Fibroblast of skin of right biceps (primary cell): ENCODE measurements at places on chromosomes 5 and 9.

DNA sequence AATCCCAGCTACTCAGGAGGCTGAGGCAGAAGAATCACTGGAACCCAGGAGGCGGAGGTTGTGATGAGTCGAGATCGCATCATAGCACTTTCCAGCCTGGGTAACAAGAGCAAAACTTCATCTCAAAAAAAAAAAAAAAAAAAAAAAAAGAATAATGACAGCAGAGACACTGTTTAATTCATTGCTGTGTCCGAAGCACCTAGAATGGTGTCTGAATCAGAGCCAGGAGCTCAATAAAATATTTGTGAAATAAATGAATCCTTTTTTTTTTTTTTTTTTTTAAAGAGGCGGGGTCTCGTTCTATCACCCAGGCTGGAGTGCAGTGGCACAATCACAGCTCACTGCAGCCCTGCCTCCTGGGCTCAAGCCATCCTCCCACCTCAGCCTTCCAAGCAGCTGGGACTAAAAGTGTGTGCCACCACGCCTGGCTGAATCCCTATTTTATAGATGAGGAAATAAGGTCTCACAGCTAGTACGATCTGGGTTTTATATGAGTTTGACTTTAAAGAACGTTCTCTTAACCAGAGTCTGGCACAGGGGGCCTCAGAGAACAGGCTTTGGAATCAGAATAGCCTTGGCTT, 47.8 kb downstream of the THOC3 start:
- DNase-seq: peak; percentile 81

GRCh38 chr5:9316733-9317132, 229.1 kb downstream of the SEMA5A start:
- DNase-seq: no peak

- no peak for DNase-seq
Observed at GRCh38 chr5:141646026-141646425, 5.2 kb downstream of the FCHSD1 start.

GRCh38 chr5:80959768-80960442, at the start of gene RASGRF2:
TSS of gene RASGRF2 (plus strand) at chr5:80960363. CDS start at chr5:80960739, 376 bp downstream.
- DNase-seq: peak; percentile 9

GRCh38 chr9:133740911-133741310, 2.8 kb upstream of the SARDH start:
- DNase-seq: no peak

DNA sequence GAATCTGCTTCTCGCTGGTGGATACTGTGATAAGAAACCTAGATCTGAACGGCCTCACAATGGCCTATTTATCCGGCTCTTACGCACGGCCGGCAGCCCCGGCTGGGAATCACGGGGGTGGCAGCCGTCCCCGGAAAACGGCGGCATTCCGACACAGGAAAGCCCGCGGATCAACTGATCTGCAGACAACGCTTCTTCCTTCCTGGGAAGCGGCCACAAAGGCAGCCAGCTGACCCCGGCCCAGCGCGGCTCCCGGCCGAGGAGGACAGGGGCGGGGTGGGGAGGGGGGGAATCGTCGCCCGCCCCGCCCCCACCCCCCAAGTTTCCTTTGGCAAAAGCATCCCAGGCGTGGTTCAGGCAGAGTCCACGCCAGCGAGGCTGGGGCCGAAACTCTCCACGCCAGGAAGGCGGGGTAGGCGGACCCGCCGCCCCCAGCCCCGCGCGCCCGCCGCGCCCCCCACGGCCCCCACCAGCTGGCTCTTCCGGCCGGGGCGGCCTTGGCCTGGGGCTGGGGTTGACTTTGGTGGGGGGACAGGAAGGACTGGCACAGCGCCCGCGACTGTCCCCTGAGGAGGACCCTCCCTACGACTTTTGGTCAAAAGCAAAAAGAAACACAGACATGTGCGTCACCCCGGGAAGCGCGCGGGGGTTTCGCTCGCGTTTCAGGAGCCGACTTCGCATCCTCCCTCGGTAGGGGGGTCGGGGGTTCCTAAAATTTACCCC, 247.7 kb upstream of the ANKRD55 start:
- peak; percentile 50 for DNase-seq

- DNase-seq: no peak
Observed at GRCh38 chr5:137195483-137195882, 303.6 kb downstream of the SPOCK1 start.

DNA sequence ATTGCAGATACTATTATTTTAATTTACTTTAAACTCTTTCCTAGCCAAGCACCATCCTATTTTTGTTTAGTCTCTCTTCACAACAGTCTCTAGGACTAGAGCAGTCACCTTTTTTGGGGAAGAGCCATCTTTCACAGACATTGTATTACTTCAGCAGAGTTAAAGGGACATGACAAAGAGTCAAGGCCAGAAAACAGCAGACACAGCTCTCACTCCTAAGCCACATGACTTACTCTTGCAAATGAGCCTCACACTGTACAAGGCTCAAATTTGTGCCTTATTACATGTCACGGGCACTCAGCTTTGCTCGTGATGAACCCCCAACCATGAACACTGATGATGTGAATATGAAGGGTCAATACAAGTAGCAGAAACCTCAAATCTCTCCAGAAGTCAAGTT, 104.3 kb downstream of the ZNF608 start:
- no peak for DNase-seq

GRCh38 chr5:142012792-142013388, at the start of gene GNPDA1:
TSS of gene GNPDA1 (minus strand) at chr5:142013027. CDS start at chr5:142012035, 992 bp downstream.
- peak; percentile 71 for DNase-seq

GRCh38 chr9:14007190-14007769, 306.7 kb downstream of the NFIB start:
- DNase-seq: no peak

DNA sequence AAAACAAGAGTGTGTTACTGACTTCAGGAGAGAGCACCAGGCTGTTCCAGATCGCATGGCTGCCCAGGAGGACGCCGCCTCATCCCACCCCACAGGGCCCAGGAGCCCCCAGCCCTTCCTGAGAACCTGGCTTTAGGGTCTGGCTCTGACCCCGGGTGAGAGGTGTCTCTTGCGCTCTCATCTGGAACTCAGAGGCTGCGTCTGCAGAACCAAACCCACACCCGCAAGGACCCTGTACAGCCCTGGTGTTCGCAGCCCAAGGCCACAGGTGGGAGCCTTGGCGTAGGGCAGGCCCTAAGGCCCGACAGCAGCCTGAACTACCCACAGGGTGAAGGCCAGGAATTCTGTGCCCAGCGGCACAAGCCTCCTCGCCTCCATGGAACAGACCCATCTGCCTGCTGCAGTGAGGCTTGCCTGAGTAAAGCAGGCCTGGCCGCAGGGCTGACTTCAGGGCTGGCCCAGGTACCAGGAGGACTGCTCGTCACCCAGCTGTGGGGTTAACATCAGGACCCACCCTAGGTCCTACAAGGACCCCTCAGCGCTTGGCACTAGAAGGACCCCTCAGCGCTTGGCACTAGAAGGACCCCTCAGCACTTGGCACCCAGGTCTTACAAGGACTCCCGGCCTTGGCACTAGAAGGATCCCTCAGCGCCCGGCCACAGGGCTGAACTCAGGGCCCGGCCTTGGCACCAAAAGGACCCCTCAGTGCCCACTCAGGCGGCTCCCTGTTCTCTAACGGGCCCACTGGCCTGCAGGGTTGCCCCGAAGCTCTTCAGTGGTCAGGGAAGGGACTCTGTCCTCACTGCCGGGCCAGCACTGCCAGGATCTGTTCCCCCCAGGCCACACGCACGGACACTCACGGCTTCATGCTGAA, 48.2 kb downstream of the NKD2 start:
- DNase-seq: no peak

DNA sequence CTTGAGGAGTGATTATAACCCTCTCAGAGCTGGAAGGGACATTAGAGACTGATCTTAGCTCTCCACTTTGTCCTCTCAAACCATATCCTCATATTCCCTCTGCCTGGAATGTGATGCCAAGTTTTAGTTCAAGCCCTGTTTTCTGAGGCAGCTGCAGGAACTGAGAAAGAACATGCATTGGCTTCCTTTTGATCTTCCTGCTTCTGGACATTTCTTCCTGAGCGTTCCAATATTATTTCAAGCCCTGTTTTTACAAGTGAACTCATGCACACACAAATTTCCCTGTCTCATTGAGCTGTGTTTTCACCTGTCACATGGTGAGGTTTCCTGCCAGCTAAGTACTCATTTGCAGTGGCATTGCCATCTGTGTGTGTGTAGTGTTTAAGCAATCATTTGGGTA, 17.0 kb downstream of the FOCAD start:
- no peak for DNase-seq

DNA sequence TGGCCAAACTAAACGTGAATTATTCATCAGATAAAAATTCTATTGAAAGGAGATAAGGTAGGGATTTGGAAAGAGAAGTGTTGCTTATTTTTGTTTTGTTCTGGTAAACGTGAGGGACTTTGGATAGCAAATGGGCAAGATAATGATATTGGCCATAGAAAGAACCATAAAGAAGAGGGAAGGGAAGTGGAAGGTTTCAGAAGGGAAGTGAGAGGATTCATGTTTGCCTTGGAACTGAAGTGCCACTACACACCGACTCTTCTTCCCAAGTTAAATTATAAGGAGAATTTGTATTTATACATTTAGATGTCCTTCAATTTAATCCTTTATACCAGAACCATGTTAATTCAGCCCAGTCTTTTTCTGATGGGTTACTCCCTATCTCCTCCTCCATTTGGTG, 42.1 kb upstream of the TAF11L2 start:
- DNase-seq: no peak

GRCh38 chr5:78499485-78499884, 139.1 kb downstream of the SCAMP1 start:
- no peak for DNase-seq

DNA sequence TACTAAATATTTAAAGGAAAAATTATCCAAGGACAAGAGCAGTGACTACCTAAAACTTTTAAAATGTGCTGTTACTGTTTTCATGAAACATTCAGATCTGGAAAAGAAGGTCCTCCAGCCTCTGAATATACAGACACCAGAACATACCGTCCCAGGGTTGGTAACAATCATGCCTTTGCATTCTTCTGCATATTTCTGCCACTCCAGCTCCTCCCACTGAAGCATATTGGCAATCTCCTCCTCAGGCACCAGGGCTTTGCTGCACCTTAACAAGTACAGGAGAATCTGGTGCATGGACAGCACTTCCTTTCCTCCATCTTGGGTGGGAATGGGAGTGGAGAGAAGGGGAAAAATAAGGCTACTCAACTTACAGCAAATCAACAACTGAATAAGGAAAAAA, 60.0 kb downstream of the DROSHA start:
- no peak for DNase-seq

DNA sequence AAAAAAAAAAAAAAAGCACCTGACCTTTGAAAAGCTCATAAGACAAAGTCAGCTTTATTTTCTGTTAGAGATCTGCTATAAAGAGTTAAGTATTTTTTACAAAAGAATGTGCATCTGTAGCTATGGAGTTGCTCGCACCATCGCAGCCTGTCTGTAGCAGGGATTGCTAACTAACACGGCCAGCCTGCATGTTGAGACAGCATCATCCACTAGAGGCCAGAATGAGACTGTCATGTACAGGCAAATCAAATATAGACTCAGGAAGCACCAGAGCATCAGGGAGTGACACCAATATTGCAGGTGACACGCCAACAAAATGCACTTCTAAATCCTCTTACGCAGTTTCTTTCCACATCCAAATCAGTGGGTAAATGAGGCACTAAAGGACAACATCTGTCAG, 136.3 kb upstream of the RASEF start:
- DNase-seq: peak; percentile 54

GRCh38 chr5:179368126-179368805, 23.0 kb upstream of the ADAMTS2 start:
- no peak for DNase-seq

GRCh38 chr5:92800365-92800764, 780.7 kb downstream of the NR2F1-AS1 start:
- DNase-seq: peak; percentile 44

DNA sequence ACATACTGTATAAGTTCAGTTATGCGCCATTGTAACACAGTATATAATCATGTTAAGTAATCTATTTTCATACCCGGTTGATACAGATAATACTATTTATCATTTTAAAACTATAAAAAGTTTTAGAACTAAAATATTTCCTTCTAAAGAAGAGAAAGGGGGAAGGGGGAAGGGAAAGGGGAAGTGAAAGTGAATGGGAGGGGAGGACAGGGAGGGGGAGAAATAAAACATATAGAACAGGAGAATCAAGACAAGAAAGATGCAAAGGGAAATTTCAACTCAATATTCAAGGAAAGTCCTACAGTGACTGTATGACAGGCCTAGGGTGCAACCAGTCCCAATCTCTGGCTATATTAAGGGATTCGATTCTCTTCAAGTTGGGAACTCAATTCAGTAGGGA, 1278.8 kb downstream of the MAT2B start:
- no peak for DNase-seq

DNA sequence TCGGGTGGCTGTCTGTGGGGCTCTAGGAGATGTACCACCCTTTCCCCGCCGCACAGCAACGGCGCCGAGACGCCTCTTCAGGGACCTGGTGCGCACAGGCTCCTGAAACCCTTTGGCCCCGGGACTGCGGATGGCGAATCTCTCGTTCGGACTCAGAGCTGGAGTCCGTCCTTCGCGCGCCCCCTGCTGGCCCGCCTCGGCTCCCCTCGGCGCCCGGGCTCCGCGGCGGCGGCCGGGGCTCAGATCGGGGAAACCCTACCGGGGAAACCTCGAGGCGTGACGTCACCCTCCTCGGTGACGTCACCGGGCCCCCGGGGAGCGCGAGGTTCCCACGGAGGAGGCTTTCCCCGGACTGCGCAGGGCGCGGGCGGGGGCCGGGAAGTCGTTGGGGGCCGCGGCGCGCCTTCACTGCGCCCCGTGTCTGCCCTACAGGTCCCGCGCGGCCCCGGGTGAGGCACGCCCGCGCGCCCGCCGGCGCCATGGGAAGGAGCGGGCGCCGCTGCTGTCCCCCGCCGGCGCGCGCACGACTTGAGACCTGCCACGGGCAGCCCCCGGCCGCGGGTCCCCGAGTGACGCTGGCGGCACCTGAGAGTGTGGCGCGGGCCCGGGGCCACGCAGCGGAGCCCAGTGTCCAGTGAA, 7.9 kb downstream of the PRR7 start:
- peak; percentile 87 for DNase-seq

DNA sequence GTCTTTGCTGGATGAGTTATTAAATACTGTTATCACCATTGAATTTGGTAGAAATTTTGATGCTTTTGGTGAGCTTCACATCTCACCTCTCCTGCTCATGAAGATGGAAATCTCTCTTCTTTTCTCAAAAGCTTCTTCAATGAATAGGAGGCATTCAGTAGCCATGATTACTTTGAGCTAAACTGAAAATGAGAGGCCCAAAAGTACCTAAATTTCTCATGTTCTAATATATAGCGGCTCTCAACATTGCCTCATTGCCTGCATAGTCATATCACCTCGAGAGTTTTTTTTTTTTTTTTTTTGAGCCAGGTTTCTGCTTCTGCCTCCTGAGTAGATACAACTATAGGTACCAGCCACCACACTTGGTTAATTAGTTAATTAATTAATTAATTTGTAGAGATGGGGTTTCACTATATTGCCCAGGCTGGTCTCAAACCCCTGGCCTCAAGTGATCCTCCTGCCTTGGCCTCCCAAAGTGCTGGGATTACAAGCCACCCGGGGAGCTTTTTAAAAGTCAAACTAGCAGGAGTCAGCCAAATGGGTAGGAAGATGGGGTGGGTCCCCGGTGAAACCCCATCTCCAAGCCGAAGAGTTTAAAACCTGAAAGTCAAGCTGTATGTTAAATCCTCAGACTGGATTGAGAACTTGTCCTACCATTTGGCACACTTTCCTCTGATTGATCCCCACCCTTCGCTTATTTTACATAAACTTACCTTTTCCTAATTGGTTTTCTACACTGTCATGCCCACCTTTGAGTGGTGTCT, 169.0 kb downstream of the DOCK2 start:
- no peak for DNase-seq
